ENCODE measurements at places on chromosomes 13 and 19. TPM values are rescaled to one million over a fixed set of nuclear protein-coding genes. Genes with fewer than 3 reads are reported as not detected.

GPALPP1 gene
- 16.1 TPM for total RNA-seq

LAIR1 gene
- not detected for total RNA-seq

ASPDH gene
- not detected for total RNA-seq

LRP3 gene
- total RNA-seq: 13.0 TPM

FAM216B gene
- not detected for total RNA-seq

PRTN3 gene
- total RNA-seq: not detected

TMEM86B gene
- 0.89 TPM for total RNA-seq

KIR3DL2 gene
- total RNA-seq: not detected

SHISA7 gene
- not detected for total RNA-seq

ANKLE1 gene
- 0.51 TPM for total RNA-seq

JAK3 gene
- 1.7 TPM for total RNA-seq

CERS4 gene
- total RNA-seq: 7.7 TPM

PSG6 gene
- not detected for total RNA-seq

ZNF556 gene
- not detected for total RNA-seq

PSG1 gene
- 0.13 TPM for total RNA-seq

TMEM272 gene
- total RNA-seq: not detected

NCR1 gene
- not detected for total RNA-seq

Data from dermis microvascular lymphatic vessel endothelial cell (primary cell).